ENCODE measurements at places on chromosomes 1 and 21. TPM values are rescaled to one million over a fixed set of nuclear protein-coding genes. Genes with fewer than 3 reads are reported as not detected.

Gene CSF3R
- total RNA-seq = not detected

Gene CR1
- not detected for total RNA-seq

Gene LHX8
- not detected for total RNA-seq

Gene NGF
- not detected for total RNA-seq

Gene FRRS1
- 6.5 TPM for total RNA-seq

Gene FGR
- total RNA-seq = not detected

Gene ACTA1
- total RNA-seq = 0.34 TPM

Gene CFHR4
- total RNA-seq = not detected

Gene LRRC39
- total RNA-seq = 0.19 TPM

Gene PGLYRP3
- not detected for total RNA-seq

GRCh38 chr1:226698659-226699058, 40.4 kb downstream of the ITPKB start:
- DNase-seq = no peak

GRCh38 chr1:30638811-30639210, 84.6 kb downstream of the MATN1 start:
- DNase-seq = no peak

DNA sequence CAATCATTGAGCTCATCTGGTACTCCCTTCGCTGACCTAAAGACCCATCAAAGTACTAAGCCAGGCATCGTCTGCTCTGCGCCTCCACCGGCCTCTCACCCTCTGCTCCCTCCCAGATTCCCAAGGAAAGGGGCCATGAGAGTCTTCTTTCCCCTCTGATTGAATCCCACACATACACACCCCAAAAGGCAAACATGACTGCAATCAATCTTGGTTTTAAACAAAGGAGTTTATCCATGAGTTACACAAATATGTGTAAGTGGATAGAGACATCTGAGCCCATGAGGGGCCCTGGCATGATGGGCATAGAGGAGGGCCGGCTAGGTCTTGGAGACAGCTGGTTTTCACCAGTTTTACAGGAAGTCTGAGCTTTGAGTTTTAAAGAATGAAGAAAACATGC, 50.9 kb downstream of the CAPN2 start:
- DNase-seq = no peak

DNA sequence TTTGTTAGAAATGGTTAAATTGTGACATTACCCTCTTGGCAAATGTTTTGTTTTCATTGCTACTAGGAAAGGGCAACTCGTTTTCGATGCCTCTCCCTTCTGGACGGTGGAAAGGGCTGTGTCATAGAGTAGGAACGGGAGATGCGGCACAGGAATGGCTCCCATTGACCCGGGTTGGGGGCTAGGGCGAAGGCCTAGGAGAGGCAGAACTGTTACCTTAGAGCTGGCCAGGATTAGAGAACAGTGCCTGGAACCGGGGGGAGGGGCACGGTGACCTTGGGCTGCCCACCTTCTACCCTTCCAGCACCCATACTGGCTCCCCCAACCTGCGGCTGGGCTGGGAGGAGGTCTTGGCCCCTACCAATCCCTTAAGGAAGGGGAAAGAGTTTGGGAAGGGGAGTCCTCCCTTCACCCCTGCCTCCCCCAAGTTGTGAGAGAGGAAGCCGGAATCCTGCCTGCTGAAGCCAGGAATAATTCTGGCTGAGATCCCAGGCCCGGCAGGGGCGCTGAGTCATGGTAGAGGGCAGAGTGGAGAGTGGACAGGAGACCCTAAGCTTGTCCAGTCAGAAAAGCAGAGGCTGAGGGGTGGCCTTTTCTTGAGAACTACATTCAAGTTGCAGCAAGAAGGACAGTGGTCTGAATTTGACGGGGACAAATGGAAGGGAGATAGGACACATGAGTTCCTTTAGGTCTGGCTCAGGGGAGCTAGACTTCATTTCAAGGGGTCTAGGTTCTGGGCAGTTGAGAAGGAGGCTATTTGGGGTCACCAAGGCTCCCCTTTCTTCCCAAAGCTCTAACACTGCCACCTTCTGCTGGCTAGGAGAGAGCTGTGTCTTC, 8.2 kb downstream of the LMNA start:
- peak; percentile 95 for DNase-seq

- DNase-seq = peak; percentile 30
Measured at GRCh38 chr1:110746644-110747259, 72.0 kb upstream of the KCNA3 start.

DNA sequence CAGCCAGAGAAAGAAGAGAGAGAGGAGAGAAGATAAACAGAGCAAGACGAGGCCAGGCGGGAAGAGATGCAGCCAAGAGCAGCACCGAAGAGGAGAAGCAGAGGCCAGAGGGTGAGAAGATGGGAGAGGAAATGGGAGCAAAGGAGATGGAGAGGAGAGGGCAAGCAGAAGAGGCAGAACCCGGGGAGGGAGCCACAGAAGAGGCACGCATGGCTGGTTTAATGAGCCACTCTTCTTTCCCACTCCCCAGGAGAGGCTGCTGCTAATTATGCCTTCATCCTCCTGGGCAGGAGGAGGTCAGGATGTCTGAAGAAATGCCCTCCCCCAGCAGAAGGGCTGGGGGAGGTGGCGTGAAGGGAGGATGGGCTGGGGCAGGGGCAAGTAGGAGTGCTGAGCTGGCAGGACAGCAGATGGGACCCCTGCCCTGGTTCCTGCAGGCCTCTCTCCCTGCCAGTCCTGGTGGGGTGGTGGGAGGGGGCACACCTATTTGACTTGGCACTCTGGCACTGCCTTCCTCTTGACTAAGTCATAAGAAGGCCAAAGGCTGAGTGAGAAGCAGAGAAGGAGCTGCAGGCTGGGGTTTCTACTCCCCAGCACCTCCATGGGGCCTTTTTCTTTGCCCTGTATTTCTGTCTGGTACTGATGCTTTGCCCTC, 32.3 kb downstream of the KIRREL1 start:
- DNase-seq = no peak

- no peak for DNase-seq
Measured at GRCh38 chr1:1391225-1391624, 7.9 kb downstream of the CCNL2 start.

DNA sequence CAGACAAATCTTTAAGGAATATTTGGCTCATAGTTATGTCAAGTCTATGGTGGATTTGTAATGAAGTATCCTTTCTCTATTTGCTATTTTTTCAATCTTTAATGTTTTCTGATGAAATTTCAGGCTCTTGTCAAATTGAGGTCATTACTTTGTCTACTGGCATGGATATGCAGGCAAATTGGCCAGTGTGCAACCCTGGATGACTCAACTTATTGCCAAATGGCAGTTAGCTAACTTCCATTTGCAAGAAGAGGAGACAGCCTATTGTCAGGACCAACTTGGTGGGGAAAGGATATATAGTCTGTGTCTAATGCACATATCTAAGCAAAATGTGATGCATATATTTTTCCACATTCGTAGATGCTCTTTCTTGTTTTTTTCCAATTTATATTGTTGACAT, 530.5 kb downstream of the PTBP2 start:
- peak; percentile 74 for DNase-seq
